Stimulated activated CD4-positive, alpha-beta T cell treated with anti-CD3 and anti-CD28 coated beads, TNF-alpha, amount 100 ng/mL, for 1 hour (primary cell): ENCODE measurements at places on chromosomes 7 and 10.

DNA sequence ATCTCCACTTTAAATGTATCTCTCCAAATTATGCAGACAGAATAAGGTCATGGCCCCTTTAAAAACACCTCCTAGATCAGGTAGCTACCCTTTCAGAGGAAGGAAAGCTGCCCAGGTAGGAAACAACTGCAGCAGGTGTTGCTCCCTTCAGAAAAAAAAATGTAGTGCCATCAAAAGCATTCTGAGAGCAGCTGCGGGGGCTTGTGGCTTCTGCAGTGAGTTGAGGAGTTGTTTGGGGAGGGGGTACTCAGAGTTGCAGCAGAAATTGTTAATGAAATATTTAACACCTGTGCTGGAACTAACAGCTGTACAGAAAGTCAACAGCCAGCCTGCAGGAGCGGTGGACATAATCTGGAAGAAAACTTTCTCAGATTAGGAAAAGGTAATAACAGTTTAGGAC, 24.0 kb downstream of the CDHR3 start:
- no peak for DNase-seq

- no peak for DNase-seq
Measured at GRCh38 chr10:33133557-33133956, 175.5 kb upstream of the ITGB1 start.

DNA sequence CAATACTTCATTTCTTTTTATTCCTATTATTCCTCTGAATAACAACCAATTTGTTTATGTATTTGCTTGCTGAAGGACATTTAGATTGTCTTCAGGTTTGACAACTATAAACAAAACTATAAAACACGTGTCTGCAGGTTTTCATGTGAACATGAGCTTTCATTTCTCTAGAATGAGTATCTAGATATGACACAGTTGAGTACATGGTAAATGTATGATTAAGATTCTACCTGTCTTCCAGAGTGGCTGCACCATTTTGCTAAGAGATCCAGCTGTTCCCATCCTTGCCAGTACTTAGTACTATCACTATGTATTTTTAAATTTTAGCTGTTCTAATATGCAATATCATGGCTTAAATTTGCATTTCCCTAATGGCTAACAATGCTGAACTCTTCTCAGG, 10.1 kb downstream of the MCMBP start:
- no peak for DNase-seq

GRCh38 chr7:132733860-132734259, 157.6 kb upstream of the PLXNA4 start:
- DNase-seq: no peak

DNA sequence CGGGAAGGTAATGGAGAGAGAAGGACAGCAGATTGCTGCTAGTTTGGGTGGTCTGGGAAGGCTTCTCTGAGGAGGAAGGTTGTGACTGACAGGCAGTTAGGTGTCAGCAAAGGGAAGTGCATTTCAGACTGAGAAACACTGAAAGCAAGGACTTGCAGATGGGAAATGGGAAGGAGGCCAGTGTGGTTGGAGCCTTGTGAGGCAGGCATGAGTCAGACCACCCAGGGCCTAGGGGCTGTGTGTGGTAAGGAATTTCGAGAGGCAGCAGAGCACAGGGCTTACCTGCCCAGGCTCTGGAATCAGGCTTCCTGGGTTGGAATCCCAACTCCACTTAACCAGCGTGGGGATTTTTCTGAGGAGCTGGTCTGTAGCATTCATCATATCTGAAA, 53.5 kb downstream of the NRF1 start:
- DNase-seq: no peak

DNA sequence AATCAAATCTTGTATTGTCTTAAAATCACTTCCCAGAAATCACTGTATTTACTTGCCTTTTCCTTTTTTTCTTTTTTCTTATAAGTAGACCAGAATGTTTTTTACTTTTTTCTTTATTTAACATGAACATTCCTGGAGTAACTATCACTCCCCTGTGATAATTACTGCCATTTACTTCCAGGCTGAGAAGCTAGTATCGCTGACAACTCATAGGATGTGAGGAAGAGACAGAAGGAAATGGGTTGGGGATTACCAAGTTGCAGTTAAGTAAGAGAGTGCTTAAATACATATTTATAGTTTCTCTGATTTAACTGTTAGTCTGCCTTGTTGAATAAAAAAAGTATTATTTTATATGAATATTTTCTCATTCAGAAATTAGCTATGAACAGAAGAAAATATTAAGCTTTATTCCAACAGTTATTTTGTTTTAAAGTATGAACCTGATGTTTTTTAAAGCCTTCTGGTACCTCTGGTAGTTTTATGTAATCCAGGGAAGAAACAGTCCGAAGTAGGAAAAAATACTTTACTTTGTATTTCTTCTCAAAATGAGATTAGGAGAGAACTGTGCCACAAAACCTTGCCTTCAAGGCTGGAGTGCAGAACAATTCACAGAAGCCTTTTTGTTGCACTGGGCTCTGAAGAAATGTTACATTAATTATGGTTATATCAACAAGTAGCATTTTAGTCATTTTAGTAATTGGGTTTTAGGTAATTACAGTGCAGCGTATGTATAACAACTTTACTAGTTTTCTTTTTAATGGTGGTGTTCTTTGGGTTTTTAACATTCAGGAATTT, 72.8 kb downstream of the SHOC2 start:
- DNase-seq: no peak

DNA sequence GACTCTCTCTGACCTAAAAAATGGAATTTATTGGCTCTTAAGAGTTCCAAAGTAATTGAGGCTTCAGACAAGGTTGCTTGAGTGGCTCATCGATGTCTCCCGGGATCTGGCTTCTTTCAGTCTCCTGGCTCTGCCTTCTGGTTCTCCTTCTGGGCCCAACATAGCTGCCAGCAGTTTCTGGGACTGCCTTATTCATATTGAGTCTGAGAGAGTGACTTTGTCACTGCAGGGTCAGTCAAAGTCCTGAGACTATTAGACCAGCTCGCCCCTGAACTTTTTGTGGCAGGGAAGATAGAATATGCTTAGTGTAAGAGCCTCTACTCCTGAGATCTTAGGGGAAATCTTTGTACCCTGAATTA, 94.0 kb downstream of the MMRN2 start:
- no peak for DNase-seq

- no peak for DNase-seq
Measured at GRCh38 chr7:158472596-158472995, 115.0 kb downstream of the PTPRN2 start.

GRCh38 chr10:33291053-33291592, 43.3 kb downstream of the NRP1 start:
- no peak for DNase-seq

GRCh38 chr10:132634241-132634946, 96.8 kb downstream of the INPP5A start:
- no peak for DNase-seq
